ENCODE measurements at places on chromosomes 12 and 14.

- no peak for DNase-seq
Measured at GRCh38 chr14:104250175-104250574, 111.8 kb downstream of the KIF26A start.

DNA sequence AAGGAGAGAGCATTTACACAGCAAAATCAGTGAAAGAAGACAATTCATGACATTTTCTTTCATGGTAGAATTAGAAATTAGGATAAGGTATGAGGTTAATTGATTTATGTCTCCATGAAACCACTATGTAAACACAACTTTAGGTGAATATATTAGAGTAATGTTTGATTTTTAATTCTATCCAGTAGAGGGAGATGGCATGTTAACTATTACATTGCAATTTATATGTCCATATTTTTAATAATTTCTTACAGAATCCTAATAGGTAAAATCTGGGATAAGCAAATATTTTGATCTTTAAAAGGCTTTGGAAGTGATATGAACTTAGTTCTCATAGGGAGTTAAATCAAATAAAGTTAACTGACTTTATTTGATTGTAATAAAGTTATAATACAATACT is 373.4 kb upstream of the PDE3A start:
- no peak for DNase-seq

GRCh38 chr14:73022051-73022450 is 4.9 kb downstream of the ZFYVE1 start:
- DNase-seq, result no peak

- no peak for DNase-seq
Measured at GRCh38 chr14:102867826-102868580, 54.5 kb upstream of the AMN start.

GRCh38 chr14:68094752-68095151 is 275.2 kb downstream of the RAD51B start:
- no peak for DNase-seq

DNA sequence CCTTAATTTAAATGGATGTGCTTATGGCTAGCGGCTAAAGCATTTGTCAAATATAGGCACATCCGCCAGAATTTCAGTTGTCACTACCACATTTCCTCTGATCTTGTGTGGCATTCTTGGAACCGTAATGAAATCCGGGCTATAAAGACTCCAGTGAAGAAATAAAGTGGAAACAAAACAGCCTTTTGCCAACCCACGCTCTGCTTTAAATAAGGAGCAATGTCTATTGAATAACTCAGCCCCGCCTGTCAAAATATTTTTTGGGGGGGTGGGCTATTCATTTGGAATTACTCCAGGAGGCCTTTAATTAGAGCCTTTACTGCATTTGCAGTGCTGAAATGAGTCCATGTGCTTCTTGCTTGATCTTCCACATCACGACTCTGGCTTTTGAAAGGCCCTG is 179.6 kb upstream of the RPH3A start:
- no peak for DNase-seq

DNA sequence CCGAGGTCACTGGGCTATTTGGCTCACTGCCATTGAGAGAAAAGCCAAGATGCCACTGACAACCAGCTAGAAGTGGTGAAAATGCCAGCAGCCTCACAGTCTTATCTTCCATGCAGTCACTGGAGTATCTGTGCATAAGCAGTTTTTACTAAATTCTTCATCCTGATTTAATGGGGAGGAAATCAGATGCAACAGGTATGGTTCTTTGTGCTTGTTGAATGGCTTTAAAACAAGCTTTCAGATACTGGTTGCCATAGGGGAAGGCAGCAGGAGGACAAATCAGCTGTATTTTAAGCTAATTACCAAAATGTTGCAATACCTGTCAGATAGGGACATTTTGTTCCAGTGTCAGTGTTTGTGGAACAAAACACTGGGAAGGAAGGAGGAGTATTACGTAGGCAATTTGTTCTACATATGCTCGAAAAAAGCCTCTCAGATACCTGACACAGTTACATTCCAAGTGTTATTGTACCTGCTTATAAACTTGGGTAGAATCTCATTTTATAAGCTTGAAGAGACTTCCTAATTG is 54.1 kb upstream of the ARHGAP5 start:
- DNase-seq, result no peak

- DNase-seq, result no peak
Measured at GRCh38 chr12:133058203-133059113, 21.1 kb downstream of the ZNF84 start.

DNA sequence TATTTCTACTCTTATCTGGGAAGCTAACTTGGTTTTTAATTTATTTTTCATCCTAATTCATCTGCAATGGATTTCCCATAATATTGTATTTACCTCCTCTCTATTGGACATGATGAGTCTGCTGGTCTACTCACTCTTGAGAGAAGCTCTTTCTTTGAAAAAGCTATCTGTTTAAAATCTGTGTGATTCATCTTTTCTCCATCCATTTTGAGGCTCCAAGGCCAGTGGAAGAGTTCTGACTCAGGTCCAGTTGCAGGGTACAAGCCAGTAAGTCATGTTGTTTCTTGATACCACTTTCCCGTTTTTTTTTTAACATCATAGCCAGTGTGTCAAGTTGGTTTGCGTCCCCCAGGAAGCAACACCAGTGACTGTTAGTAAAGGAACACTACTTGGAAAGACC is 160.3 kb upstream of the BMP4 start:
- no peak for DNase-seq

DNA sequence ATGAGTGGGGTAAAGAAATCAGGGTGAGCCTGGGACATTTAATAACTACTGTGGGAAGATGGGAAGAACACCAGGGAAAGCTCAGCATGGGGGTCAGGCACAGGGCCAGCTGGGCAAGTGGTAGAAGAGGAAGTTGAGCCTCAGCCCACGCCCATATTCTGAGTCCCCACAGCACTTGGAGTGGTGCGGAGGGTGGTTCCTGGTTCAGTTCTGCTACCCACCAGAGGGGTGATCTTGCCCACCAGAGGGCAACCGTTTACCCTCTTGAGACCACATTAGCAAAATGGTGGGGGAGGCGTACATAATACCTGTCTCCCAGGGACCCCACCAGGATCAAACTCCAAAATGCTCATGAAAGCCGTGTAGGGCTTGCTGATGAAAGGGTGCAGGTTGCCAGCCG is 16.8 kb upstream of the ANKRD33 start:
- DNase-seq, result no peak

DNA sequence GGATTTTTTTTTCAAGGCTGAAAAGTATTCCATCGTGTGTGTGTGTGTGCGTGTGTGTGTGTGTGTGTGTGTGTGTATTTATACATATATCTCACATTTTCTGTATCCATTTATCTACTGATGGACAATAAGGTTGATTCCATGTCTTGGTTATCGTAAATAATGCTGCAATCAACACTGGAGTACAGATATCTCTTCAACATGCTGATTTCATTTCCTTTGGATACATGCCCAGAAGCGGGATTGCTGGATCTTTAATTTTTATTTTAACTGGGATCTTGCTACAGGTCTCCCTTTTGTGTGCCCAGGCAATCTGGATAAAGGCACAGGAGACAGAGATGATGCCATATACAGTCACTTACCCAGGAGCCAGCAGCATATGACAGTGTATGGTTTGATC is 338.1 kb downstream of the SOX5 start:
- DNase-seq, result no peak

DNA sequence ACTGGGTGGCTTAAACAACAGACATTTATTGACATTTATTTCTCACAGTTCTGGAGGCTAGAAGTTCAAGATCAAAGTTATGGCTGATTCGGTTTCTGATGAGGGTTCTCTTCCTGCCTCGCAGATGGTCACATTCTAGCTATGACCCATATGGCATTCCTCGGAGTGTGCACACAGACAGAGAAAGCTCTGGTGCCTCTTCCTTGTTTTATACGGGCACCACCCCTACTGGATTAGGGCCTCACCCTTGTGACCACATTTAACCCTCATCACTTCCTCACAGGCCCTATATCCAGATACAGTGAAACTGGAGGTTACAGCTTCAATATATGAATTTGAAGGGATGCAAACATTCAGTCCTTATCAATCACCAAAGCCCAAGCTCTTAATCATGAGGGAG is 77.0 kb upstream of the OVCH1 start:
- DNase-seq, result no peak
